ENCODE measurements at places on chromosomes 1 and 21.

DNA sequence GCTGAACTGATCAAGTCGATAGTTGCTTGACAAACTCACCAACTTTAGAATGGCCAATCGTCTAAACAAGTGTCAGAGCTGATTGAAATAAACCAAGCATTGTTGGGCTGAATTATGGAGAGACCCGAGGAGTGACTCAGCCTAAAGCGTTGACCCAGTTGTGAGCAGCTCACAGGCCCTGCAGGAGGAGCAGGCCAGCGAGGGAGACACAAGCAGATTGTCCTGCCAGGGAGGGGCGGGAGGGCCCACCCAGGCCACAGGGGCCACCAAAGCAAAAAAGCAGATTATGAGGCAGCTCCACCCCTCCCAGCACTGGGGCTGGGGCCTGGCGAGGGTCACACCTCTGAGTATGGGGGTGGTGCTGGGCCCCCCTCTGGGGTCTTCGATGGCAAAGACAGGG lies 10.1 kb upstream of the MATN1 start:
- DNase-seq: no peak

DNA sequence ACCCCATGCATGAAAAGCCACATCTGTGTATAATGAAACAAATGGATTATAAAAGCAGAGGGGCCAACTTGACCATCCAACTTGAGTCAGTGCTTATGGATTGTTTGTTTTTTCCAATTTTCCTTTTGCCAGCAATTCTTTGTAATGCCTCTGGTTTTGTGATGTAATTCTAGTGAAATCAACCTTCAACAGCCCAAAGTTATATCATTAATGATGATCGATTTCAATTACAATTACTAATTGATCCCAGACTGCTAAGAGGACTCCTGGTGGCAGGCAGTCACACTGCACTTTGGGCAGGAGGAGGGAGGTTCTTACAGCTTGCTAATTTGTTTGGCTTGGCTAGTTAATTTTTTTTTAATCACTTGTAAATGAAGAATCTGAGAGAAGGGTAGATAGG lies 552.3 kb downstream of the NUF2 start:
- DNase-seq: no peak

GRCh38 chr1:218494449-218494852 lies 149.3 kb downstream of the TGFB2 start:
- DNase-seq: no peak

DNA sequence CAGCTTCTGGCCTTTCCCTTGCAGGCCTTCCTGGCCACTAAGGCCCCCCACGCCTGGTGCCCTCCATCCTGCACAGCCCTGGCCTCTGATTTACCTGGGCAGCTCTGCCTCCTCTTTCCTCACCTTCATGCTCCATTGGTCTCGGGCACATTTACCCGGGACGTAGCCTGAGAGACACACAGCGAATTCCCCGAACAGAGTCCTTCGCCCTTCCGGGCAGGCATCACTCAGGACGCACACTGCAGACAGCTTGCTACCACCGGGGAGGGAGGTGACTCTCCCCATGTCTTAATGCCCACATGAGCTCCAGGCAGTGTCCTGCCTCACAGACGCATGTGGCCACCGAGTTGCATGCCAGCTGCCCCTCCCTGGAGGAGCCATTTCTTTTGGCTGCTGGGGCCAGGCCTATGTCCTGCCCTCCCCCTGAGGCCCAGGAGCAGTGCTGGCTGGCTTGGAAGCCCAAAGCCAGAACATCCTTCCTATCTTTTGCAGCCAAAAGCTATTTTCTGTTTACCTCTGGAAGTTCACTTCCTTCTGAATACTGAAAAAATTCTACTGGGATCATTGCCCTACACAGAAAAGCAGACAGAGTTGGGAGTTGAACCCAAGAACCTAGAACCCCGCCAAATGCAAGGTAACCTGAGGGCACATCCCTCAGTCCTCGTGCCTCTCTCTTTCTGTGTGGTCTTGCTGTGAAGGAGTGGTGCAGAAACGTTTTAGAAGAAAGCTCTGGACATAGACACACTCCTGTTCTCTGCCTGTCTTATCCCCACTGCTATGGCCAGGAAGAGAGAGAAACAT lies 209.5 kb downstream of the TOMM20 start:
- no peak for DNase-seq

GRCh38 chr1:169585181-169585580 lies 1.1 kb downstream of the F5 start:
- DNase-seq: no peak

DNA sequence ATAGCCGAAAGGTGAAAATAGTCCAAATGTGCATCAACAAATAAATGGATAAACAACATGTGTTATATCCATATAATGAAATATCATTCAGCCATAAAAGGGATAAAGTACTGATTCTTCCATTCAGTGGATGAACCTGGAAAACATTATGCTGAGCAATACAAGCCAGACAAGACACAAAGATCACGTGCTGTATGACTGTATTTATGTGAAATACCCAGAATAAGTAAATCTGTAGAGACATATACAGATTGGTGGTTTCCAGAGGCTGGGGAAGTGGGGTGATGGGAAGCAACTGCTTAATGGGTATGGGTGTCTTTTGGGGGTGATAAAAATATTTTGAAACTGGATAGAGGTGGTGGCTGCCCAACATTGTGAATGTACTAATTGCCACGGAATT lies 13.3 kb upstream of the GSTM4 start:
- no peak for DNase-seq

GRCh38 chr1:221877311-221877710 lies 135.4 kb upstream of the DUSP10 start:
- DNase-seq: no peak

DNA sequence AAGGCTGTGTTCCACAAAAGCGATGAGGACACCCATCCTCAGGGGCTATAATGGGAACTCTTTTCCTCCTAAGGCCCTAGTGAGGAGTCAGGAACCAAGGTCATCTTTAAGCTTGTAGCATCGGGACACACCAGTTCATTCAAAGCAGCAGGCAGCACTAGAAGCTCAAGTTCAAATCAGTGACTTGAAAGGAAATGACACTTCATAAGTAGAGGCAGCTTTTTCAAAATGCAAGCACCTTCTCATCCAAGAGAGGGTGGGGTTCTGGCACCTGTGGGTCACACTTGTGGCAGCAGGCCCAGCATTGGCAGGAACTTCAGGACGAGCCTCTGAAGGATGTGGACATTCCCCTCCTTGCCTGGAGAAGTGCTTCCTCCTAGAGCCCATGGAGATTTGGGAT lies 496.3 kb downstream of the KIF26B start:
- DNase-seq: no peak

DNA sequence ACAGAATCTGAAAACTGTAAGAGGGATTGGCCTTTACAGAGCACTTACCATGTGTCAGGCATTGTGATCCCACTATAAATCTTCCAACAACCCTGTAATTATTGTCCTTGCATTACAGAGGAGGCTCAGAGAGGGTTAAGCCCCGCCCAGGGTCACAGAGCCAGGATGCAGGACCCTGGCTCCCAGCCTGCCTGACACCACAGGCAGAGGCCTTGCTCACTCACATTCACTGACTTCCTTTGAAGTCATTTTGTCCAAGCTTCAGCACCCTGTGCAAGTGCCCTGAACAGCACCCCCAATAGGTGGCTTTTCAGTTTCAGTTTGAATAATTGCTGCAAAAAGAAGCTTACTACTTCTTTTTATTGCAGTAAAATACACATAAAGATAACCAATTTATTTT lies 256.8 kb upstream of the NFIA start:
- DNase-seq: no peak

GRCh38 chr1:26387447-26387846 lies 14.9 kb upstream of the ZNF683 start:
- no peak for DNase-seq

DNA sequence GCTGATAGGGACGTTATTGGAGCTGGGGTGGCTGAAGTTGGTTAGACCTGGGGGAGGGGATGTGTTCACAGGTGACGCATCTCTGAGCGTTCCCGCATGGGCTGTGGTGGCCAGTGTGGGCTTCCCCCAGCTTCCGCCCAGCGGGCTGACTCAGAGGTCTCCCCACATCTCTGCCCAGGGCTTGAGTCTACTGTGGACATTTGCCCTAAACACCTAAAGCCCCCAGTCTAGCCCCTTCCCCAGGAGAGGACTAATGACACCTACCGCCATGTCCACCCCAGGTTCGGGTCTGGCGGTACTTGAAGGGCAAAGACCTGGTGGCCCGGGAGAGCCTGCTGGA lies 2.0 kb downstream of the AGRN start:
- DNase-seq: no peak

DNA sequence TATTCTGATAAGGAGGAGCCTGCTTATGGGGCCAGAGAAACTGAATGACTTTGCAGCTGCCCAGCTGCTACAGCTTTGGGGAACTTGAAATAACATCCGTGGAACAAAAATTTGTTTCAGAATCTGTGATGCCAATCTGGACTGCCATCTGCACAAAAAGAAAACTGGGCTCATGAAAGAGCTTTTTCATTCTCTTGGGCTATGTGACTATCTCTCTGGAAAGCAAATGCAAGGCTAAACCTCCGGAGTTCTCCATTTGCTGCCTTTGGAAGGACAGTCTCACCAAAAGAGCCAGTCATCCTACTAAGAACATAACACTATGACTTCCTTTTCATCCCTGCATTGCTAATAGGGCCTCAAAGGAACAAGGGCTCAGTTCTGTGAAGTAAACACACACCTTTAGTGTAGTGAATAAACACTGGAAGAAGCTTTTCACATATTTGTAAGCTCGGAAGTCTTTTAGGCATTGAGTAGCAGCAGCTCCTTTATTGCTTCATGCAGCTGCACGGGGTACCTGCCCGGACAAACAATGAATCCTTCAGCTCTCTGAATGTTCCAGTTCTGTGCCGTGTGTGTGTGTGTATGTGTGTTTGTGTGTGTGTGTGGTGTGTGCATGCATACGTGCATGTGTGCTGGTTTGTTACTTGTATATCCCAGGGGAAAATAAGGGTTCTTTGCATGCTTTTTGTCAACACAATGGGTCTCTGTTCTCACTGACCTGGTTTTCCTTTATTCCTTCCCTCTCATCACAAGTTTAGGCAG lies 255.5 kb upstream of the SGIP1 start:
- no peak for DNase-seq

DNA sequence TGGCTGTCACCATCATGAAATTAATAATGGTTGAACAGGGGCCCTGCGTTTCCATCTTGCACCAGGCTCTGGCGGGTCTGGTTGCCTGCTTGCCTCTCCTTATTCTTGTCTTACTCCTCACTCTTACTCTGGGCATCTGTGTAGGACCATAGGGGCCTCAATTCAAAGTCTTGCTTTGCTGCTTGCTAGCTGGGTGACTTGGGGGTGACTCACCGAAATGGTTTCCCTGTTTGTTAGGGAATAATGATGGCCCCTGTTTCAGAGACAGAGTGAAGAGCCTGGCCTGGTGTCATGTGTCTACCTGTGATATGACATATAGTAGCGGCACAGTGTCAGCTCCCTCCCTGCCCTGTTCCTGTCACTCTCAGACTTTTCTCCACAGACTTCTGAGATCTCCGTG lies 24.6 kb downstream of the KCNC4 start:
- no peak for DNase-seq

GRCh38 chr1:89746424-89747149 lies 74.2 kb upstream of the LRRC8D start:
- DNase-seq: no peak

DNA sequence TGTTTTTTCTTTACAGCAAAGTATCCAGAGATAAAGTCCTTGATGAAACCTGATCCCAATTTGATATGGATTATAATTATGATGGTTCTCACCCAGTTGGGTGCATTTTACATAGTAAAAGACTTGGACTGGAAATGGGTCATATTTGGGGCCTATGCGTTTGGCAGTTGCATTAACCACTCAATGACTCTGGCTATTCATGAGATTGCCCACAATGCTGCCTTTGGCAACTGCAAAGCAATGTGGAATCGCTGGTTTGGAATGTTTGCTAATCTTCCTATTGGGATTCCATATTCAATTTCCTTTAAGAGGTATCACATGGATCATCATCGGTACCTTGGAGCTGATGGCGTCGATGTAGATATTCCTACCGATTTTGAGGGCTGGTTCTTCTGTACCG lies 6.5 kb downstream of the DEGS1 start:
- no peak for DNase-seq

- no peak for DNase-seq
Measured at GRCh38 chr1:60762176-60762575, 320.2 kb upstream of the NFIA start.

DNA sequence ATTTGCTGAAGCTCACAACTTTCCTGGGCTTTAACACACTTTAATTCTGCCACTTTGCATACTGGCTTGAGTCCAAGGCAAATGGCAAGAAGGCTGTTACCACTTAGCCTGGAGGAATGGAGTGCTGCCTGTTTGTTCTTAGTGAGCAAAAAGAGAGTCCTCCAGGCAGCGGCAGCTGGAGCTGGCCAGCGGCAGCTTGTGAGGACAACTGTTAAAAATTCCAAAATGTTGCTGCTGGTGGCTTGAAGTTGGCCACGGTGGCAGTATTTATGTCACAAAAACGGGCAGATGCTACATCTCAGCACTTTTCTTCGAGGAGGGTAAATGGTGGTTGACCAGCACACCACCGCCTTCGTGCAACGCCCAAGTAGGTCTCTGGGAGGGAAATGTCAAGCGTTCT lies 27.3 kb downstream of the STPG1 start:
- no peak for DNase-seq

GRCh38 chr1:17176306-17177061 lies 28.4 kb upstream of the PADI1 start:
- DNase-seq: no peak

GRCh38 chr1:94580367-94581115 lies 39.0 kb upstream of the F3 start:
- DNase-seq: no peak

- no peak for DNase-seq
Measured at GRCh38 chr1:50371749-50372148, 51.5 kb downstream of the DMRTA2 start.

DNA sequence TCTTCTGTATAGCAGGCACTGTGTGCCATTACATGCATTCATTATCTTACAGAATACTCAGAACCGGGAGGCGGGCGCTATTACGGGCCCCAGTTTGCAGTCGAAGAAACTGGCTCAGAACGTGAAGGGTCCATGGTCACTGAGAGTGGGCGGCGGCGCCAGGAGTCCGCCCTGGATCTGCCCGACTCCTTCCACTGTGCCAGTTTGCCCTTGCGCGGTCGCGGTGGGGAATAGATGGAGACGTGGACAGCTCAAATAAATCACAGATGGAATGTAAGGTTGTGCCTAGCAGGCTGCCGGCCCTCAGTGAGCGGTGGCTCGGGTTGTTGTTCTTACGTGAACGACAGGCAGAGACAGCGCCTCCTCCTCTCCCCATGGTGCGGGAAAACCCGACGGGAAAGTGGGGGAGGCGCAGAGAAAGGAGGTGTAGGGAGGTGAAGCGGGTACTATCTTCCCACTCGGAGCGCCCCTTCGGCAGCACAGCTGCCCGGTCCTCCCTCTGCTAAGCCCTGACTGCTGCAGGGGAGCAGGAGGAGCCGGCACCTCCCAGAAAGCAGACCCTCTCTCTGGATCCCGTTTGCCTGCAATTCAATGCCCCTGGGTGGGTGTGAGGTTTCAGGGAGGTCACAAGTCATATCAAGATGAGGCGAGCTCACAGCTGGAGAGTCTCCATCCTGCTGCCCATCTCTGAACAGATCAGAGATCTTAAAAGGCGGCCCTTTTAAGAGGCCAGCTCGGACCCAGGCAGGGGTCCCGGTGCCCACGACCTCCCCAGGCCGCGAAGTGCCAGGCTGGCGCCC lies 1.1 kb downstream of the COL9A2 start:
- DNase-seq: no peak

- no peak for DNase-seq
Measured at GRCh38 chr1:21261551-21262292, 28.5 kb downstream of the ECE1 start.

Data from cortex of kidney (tissue), 1 donor.